ENCODE measurements at places on chromosomes 1 and 21. TPM values are rescaled to one million over a fixed set of nuclear protein-coding genes. Genes with fewer than 3 reads are reported as not detected.

FAM78B gene
- 16.1 TPM for polyA plus RNA-seq

PDXK gene
- 12.9 TPM for polyA plus RNA-seq

NAV1 gene
- 6.2 TPM for polyA plus RNA-seq

SLC26A9 gene
- polyA plus RNA-seq = not detected

PFKFB2 gene
- polyA plus RNA-seq = 6.5 TPM

SIPA1L2 gene
- polyA plus RNA-seq = 3.1 TPM

CELA3B gene
- polyA plus RNA-seq = not detected
